ENCODE measurements at places on chromosomes 12 and 14. TPM values are rescaled to one million over a fixed set of nuclear protein-coding genes. Genes with fewer than 3 reads are reported as not detected.

DNA sequence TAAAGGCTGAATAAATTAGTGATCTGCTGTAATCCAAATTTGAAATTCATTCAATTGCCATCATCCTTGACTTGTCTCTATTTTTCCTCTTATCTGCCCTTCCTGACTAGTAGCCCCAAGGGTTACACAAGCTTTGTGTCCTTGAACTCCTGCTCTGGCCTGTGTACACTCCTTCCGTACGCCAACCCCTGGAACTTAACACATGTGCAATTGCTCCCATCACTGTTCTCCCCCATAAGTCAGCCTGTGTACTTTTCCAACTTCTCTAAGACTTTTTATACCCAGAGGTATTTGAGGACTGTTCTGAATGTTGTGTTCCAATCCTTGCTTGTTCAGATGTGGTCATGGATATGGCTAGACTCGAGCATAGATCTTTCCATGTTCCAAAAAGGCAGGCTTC, 171.1 kb upstream of the G2E3 start:
- no peak for ATAC-seq

CD69 gene
- 1.3 TPM for total RNA-seq

PZP gene
- total RNA-seq, result not detected

KRT78 gene
- 0.63 TPM for total RNA-seq

- ATAC-seq, result no peak
Observed at GRCh38 chr12:116707751-116708150, 30.1 kb downstream of the SPRING1 start.

GRCh38 chr14:102554821-102555819, 37.3 kb upstream of the RCOR1 start:
- ATAC-seq, result peak; percentile 53

DNA sequence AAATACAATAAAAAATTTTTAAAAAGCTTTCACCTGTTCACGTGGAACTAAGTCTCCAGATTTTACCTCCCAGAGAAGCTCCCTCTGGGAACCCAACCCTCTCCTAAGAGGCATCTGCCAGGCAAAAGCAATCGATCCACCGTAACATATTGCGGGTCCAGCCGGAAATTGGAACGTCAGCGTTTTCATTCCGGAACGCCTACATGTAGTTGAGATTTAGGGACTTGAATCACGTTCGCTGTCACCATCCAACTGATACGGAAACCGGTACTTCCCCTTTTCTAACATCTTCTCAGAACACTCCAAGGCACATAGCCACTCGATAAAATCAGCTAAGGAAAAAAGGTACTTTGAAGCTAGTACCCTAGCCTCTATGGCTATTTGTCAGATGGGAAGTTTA, 70.3 kb downstream of the COX16 start:
- ATAC-seq, result no peak

DNA sequence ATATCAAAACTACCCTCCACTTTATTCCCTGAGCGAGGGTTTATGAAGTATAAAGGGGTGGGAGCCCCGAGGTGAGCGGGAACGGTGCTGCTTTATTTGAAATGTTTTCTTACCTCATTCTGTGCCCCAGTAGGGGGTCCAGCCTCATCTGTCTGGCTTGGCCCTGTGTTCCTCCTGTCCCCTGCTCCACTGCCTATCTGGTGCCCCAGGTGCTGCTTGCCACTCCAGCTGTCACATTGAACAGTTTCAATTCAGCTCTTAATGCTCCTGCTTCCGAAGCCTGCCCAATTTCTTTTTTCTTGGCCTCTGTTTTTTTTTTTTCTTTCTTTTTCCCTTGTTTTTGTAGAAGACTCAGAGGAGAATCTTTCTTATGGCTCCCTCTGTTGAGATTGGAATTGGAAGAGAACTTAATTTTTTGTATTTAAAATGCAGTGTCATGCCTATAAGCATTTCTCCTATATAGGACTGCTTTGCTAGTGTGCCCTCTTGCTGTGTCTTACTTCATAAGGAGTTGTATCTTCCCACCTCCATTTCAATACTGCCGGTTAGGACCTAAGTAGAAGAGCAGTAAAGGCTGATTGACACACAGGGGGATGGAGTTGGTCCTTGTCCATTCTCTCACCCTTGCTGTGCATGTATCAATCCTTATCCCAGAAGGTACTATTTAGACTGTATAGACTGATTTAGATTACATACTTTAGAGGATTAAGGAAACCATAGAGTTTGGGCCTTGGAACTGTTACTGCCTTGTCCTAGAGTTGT, 2.3 kb downstream of the ATXN7L3B start:
- ATAC-seq, result no peak

RNF212B gene
- total RNA-seq, result not detected

PKP2 gene
- 1.6 TPM for total RNA-seq

GRCh38 chr12:10278104-10278503, 29.6 kb upstream of the KLRD1 start:
- no peak for ATAC-seq

NID2 gene
- 1.5 TPM for total RNA-seq

- ATAC-seq, result no peak
Observed at GRCh38 chr14:99727096-99727870, 43.2 kb downstream of the CYP46A1 start.

DNA sequence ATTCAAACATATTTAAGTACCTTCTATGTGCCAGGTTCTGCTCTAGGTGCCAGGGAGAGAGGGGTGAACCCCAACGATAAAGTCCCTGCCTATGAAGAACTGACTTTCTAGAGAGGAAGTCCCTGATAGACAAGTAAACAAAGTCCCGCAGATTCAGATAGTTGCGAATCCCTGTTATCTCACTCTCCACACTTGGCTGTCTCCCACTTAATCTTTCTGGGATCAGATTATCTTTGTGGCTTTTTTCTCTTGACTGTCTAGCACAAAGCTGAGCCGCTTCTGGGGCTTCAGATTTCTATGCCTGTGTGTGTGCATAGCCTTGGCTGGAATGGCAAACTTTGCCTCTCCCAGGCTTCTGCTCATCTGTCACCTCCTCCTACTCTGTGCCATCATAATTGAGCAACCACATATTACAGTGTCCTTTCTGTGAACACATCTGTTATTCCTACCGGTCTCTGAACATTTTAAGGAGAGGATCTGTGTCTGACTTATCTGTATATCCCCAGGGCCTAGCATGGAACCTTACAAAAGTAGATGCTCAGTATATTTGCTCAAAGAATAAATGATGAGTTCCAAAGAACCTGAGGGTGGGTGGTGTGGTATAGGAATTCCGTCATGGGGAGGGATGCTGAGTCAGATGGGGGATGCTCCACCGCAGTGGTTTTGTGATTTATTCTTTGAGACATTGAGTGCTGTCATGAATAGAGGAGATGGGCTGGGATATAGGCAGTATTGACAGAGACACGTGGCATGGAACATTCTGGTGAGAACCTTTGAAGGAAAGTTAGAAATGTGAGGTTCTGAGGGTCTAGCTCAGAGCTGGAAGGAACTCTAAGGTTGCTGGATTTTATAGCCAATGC, 28.5 kb downstream of the RGS6 start:
- ATAC-seq, result no peak

FIGNL2 gene
- 0.71 TPM for total RNA-seq

CLEC4D gene
- total RNA-seq, result not detected

DNA sequence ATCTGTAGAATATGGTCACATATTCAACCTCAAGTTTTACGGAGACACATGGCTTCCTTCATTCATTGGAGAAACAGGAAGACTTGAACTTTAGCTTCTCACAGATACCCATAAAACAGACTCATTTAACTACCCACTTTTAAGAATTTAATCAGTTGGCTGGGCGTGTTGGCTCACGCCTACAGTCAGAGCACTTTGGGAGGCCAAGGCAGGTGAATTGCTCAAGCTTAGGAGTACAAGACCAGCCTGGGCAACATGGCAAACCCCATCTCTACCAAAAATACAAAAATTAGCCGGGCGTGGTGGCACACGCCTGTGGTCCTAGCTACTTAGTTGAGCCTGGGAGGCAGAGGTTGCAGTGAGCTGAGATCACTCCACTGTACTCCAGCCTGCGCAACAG, 64.7 kb upstream of the STAC3 start:
- ATAC-seq, result no peak

TMEM229B gene
- 7.5 TPM for total RNA-seq

- no peak for ATAC-seq
Observed at GRCh38 chr14:96914571-96915128, 117.5 kb downstream of the VRK1 start.

- ATAC-seq, result no peak
Observed at GRCh38 chr12:4584281-4584680, 22.3 kb downstream of the DYRK4 start.

PIWIL1 gene
- 0.05 TPM for total RNA-seq

DNA sequence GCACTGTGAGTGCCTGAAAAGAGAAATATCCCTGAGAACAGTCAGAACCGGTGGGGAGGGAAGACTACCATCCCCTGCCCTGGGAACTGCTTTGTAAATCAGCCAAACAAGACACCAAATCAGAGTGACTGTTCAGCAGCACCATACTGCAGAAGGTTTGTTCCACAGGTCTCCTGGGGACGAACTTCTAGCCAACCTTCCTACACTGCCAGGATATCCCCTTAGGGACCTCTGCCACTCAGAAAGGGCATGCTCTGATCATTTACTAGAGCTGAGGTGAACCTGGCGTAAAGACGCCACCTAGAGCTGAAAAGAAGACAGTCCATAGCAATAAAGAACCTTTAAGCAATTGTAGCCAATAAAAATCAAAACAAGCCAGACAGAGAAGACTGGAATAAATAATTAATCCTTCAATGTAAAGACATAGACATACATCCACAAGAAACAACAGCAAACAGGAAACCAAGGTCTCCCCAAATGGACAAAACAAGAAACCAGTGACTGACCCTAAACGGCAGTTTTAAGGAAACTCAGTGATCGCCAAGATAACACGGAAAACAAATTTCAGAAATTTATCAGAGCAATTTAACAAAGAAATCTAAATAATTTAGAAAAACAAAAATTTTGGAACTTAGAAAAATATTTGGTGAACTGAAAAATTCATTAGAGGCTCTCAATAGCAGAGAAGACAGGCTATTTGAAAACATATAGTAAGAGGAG, 228.1 kb upstream of the AMIGO2 start:
- peak; percentile 36 for ATAC-seq

GRCh38 chr12:83896416-83896815, 1016.2 kb downstream of the SLC6A15 start:
- ATAC-seq, result no peak

- no peak for ATAC-seq
Observed at GRCh38 chr12:102876883-102877282, 40.2 kb downstream of the PAH start.

MVK gene
- 17.1 TPM for total RNA-seq

SMCO3 gene
- total RNA-seq, result 0.98 TPM

DNA sequence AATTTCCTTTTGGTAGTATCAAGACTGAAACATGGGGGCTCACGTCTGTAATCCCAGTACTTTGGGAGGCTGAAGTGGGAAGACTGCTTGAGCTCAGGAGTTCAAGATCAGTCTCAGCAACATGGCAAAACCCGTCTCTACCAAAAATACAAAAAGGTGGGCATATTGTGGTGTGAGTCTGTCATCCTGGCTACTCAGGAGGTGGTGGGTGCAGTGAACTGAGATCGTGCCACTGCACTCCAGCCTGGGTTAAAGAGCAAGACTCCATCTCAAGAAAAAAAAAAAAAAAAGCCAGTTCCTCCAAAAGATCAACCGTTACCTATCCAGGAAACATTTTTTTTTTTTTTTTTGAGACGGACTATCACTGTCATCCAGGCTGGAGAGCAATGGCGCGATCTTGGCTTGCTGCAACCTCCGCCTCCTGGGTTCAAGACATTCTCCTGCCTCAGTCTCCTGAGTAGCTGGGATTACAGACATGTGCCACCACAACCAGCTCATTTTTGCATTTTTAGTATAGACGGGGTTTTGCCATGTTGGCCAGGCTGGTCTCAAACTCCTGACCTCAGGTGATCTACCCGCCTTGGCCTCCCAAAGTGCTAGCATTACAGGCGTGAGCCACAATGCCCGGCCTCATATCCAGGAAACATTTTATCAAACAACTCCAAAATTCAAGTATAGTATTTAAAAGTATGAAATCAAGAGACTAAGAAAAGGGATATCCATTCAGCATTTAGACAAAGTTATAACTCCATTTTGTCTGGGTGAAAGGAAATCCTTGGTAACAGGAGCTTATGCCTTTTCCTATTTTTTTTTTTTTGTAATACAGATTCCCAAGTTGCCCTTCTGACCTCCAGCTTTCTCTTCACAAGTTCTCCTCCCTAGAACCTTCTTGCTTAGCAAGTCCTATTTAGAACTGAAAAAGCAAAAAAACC, 3.4 kb downstream of the ACIN1 start:
- no peak for ATAC-seq

RITA1 gene
- total RNA-seq, result 20.5 TPM

DNA sequence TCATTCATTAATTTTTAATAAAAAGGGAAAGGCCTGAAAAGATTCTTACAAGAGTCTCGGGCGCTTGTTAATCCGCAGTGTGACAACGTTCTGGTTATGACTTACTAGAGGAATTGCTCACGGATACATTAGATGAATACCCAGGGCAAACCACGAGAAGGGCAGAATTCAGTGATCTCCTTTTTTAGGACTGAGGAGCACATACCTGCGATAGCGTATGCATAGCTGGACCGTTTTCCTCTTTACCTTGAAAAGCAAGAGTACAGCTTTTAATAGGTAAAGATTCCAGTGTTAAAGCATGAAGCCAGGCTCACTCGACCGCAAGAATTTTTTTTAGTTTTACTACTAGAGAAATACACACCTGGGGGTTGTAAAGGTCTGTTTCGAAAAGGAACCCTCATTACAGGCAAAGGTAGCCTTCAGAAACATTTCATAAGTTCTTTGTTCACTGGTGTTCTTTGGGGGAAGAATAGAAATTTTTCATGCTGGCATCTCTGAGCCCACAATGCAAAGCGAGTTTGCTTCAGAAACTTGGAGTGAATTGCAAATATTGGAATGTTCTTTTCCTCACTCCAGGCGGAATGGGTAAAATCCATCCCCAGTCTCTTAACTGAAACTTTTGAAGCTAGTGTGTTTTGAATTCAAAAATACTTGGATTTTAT, 953 bp downstream of the MAPK1IP1L start:
- peak; percentile 3 for ATAC-seq

GZMB gene
- not detected for total RNA-seq

WSB2 gene
- 83.1 TPM for total RNA-seq

DNA sequence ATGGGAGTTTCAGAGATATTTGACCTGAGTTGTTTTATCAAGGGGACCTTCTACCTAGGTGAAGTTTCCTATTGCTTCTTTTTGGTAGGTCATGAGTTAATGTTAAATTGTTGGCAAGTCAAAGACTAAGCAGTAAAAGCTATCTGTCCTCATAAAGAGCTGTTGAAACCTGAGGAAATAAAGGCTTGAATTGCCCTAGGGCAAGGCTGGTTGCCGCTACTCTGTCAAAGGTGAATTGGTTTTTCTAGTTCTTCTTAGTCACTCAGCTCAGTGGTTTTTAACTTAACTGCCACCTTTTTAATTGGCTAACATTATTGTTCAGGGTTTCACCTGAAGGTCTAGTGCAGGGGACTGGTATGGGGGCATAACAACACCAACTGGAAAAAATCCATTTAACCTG, 441.6 kb upstream of the FBXO33 start:
- ATAC-seq, result no peak

- ATAC-seq, result no peak
Observed at GRCh38 chr14:24233538-24233866, 773 bp downstream of the GMPR2 start.

- ATAC-seq, result no peak
Observed at GRCh38 chr12:14619741-14620501, 52.2 kb upstream of the PLBD1 start.

GRCh38 chr14:52663850-52664249, 31.5 kb downstream of the ERO1A start:
- ATAC-seq, result no peak
